Stimulated activated CD4-positive, alpha-beta T cell treated with anti-CD3 and anti-CD28 coated beads, Interleukin-2, amount 100 ng/mL, for 4 hours (primary cell): ENCODE measurements at places on chromosomes 13 and 19.

DNA sequence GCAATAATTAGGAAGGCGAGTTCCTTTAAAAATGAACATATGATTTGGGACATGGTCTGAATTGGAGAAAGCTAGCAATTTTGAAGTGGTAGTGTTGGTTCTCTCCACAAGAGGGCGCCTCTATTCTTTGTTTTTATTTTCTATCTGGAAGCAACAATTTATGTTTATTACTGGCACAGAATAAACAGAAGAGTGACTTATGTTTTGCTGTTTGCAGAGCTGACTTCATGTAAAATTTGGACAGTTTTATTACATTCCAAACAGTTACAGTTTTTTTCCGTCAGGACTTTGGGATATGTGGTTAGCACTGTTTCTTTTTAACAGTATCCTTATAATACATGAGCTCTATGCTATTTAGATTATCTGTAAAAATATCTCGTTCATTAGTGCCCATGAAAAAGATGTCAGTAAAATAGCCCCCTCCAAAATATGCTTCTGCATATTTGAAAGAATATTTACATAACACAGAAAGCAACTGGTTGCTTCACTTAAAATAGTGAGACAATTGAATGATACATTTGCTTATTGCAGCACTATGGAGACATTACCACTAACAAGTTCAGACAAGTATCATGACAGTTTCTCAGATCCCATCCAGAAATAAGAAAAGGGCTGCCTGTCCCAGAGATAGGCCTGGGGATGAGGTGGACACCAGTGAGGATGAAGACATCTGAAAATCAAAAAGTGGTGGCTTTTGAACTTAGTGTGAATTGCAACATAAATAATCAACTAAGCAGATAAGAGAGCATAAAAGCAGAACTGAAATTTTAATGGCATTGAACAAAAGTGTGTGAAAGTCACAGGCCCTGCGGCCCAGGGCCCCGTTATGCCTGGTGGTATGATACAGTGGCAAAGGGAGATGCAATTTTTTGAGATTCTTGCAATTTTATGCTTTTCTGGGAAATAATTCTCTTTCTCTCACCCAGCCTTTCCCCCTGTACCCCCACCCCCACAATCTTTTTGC is 32.3 kb upstream of the FGF9 start:
- no peak for DNase-seq

- DNase-seq: peak; percentile 71
These were observed 10.7 kb downstream of the PTGIR start for GRCh38 chr19:46614114-46614722.

- DNase-seq: no peak
These were observed 130.6 kb downstream of the KLF5 start for GRCh38 chr13:73189362-73189761.

GRCh38 chr13:48116808-48117207 is 21.9 kb upstream of the MED4 start:
- no peak for DNase-seq

GRCh38 chr19:13796301-13797057 is 1.2 kb downstream of the ZSWIM4 start:
- DNase-seq: no peak

DNA sequence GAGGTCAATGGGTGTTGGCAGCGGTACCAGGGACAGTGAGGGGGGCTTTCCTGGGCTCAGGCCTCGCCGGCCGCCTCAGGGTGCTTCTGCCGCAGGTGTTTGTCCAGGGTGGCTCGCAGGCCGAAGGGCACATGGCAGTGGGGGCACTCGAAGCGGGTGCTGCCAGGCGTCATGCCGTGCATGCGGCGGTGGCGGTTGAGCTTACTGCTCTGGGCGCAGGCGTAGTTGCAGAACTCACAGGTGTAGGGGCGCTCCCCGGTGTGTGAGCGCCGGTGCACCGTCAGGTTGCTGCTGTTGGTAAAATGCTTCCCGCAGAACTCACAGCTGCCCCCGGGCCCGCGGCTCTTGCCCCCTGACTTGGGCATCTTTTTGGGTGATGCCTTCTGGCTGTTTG is 4.7 kb downstream of the ZNF296 start:
- DNase-seq: no peak

- DNase-seq: peak; percentile 62
These were observed at the start of gene RNASEH2B for GRCh38 chr13:50909605-50910484. TSS of gene RNASEH2B (plus strand) at chr13:50909791. CDS start at chr13:50910077, 286 bp downstream.

DNA sequence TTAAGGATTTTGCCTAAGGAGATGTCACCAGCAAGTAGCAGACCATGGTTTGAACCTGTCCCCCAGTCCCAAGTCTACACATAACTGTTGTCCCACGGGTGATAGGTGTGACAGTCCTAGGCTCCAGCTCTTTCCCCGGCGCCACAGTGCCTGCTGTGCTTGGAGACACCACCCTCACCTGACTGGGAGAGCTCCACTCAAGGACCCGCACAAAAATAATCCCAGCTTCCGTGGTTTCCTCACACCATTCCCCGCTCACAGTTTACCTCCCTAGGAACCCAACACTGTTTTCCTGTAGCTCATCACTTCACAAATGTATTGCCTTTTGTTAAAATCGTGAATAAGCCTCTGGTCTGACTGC is 19.8 kb upstream of the RASA3 start:
- DNase-seq: no peak

DNA sequence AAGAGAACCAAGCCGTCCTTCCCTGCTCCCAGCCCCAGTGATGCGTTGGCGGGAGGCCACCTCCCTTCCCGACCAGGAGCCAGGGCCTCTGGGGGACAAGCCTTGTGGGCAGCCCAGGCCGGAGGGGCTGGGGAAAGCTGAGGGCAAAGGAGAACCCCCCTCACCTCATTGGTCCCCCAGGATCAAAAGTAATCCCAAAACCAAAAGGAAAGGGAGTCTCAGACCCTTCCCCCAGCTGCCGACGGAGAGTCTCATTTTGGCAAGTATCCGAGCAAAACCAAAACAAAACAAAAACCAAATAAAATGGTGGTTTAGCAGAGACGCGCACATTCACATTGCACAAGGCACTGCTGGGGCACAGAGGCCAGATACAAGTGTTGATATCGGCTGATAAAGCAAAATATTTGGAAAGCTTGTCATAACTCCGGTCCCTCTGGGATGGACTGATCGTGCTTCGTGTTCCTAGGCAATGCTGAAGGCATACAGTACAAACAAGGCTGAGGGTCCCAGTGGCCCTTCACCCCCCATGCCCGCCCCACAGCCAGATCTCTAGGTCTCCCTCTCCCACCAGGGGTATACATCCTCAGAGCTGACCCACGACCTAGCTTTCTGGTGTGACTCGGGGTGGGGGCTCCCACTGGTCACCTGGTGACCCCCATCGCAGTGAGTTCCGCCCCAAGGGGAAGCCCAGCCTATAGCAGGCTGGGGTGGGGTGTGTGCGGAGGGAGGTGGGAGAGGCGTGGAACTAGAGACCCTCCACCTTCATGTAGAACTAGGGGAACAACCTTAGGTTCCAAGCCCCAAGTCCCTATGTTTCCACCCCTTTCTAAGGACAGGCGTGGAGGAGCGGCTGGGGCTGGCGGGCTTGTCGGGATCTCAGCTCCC is 2.1 kb downstream of the CEBPA start:
- no peak for DNase-seq

- no peak for DNase-seq
These were observed 40.5 kb upstream of the TPM4 start for GRCh38 chr19:16035601-16036297.

DNA sequence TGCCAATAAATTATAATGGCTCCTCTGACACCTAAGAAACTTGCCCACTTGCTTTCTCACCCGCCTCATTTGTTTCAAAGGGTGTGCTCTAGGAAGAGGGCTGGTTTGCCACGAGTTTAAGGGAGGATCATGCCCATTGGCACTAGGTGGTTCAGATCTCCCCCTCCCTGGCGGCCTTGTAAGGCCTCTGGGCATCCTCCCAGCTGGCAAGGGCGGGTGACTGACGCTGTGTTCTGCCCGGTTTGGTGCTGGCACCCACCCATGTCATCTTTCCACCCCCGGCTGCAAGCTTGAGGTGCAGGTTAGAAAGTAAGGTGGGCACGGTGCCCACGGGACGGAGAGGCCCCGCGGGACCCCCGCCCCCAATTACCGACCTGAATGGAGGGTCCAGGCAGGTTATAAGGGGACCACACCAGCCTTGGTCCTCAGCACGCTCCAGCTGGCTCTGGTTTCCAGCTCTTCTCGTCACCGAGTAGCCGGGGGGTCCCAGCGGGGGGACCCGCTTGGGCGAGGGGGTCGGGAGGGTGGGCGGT is 90.4 kb downstream of the PTPRS start:
- no peak for DNase-seq

DNA sequence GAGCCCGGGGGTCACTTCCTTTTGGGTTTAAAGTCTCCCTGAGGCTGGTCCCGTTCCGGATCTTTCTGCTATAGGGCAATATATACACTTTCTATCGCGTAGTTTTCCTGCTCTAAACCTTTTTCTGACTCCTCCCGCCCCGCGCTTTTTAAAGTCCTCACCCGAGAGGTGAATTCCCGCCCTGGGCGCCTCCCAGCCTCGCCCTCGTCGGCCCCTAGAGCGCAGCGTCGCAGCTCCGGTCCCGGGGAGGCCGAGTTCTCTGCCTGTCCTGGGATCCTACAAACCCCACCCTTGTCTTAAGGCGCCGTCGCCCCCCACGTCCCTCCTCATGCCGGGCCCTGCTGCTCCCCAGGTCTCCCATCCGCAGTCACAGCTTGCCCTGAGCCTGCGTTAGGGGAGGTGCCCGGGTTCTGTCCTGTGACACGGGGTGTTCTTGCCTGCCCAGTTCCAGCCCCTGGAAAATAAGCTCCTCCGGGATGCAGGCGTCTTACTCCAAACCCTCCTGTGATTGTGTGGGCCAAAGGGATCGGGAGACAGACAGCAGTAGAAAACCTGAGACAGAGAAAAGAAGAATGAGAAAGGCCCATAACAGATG is 491 bp downstream of the ZNF525 start:
- peak; percentile 16 for DNase-seq

- DNase-seq: no peak
These were observed 135.6 kb upstream of the ZNF536 start for GRCh38 chr19:30236587-30236986.

DNA sequence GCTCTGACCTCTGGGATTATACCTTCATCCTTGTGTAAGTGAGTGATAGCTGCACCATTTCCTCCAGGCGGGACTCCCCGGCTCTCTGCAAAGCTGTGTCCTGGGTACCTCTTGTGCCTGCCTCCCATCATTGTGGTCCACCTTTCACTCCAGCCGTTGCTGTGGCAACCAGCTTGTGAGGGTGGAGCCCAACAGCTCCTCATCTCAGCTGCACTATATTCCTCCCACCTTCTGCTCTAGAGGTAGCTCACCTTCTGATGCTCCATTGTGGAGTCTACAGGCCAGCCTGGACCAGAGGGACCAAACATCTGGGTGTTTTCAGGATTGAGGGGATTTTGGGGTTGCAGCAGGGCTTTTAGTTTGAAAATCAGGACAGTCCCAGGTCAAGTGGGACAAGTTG is 708.2 kb downstream of the UQCRFS1 start:
- DNase-seq: no peak

DNA sequence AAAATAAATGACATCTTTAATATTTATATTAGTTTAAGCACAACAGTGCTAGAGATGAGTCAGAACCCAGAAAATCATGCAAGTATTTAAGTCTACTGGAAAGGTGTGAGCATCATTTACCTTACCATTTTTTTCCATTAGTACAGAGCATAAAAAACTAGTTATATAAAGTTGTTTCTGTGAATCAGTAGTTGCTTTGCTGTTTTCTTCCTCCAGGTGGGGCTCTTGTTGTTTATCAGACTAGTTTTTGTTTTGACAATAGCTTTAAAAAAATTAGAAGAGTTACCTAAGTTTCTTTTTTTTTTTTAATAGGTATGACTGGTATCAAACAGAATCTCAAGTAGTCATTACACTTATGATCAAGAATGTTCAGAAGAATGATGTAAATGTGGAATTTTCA is 12.7 kb downstream of the SUGT1 start:
- DNase-seq: no peak
